ENCODE measurements at places on chromosomes 1 and 21.

- DNase-seq, result no peak
Observed at GRCh38 chr1:223780949-223781348, 64.8 kb downstream of the TP53BP2 start.

- no peak for DNase-seq
Observed at GRCh38 chr1:221939607-221940006, 197.7 kb upstream of the DUSP10 start.

DNA sequence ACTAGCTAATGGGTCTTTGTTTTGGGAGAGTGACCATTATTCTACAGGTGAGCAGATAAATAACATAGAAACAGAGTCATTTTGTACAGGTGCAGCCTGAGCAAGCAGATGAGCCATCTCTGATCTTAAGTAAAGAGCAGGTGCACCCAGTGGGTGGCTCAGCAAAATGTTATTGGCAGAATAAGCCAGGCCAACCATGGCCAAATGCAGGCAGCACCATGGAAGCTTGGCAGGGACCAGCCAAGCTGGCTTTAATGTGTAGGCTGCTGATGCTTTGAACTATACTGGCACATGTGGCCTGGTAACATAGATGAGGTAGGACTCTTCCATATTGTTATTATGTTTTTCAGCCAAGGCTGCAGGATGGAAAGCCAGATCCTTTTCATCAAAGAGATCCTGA, 553.3 kb upstream of the ZRANB2 start:
- DNase-seq, result no peak

- DNase-seq, result no peak
Observed at GRCh38 chr1:235945775-235946570, 79.3 kb upstream of the LYST start.

- peak; percentile 82 for DNase-seq
Observed at GRCh38 chr1:203559523-203559922, 65.6 kb downstream of the OPTC start.

- no peak for DNase-seq
Observed at GRCh38 chr1:89602871-89603404, 30.0 kb upstream of the LRRC8C start.

DNA sequence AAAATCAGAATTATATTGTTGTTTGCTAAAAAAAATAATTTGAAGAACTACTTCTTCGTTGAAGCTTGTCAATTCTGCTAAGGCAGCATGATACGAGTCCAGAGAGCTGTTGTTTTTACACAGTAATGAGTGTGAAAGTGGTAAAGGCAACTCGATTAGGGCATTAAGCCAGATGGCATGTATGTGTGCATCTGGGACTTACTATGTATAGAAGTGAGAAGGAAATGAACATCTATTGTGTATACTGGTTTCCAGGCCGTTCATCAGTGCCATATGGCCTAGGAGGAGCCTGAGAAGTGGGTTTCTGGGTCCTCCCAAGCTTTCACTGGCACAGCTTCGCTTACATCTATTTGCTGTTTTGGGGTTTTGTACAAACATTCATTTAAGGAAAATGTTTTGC, 5.7 kb downstream of the CTPS1 start:
- DNase-seq, result no peak
